ENCODE measurements at places on chromosomes 2 and 18.

GRCh38 chr18:37207343-37207742 lies 358.3 kb downstream of the CELF4 start:
- DNase-seq, result no peak

- no peak for DNase-seq
These were observed 28.3 kb upstream of the NTSR2 start for GRCh38 chr2:11698009-11698922.

- no peak for DNase-seq
These were observed 195.3 kb downstream of the SMAD2 start for GRCh38 chr18:47735041-47735702.

DNA sequence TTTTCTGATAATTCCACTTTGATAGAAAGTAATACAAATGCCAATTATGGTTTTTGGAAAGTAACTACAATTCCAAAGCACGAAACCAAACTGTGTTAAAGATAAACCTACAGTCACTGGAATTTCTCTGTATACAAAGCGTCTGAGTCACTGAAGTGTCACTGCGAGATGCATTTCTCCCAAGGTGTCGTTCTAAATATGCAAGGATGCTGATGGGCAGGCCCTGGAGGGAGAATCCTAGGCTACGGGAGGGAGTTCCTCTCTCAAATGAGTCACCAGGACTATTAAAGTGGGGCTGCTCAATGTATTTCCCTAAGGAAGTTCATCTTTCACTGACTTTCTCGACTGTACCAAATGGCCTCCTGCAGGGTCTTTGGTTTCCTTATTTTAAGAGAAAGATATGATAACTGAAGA lies 163.8 kb upstream of the STK17B start:
- peak; percentile 52 for DNase-seq

DNA sequence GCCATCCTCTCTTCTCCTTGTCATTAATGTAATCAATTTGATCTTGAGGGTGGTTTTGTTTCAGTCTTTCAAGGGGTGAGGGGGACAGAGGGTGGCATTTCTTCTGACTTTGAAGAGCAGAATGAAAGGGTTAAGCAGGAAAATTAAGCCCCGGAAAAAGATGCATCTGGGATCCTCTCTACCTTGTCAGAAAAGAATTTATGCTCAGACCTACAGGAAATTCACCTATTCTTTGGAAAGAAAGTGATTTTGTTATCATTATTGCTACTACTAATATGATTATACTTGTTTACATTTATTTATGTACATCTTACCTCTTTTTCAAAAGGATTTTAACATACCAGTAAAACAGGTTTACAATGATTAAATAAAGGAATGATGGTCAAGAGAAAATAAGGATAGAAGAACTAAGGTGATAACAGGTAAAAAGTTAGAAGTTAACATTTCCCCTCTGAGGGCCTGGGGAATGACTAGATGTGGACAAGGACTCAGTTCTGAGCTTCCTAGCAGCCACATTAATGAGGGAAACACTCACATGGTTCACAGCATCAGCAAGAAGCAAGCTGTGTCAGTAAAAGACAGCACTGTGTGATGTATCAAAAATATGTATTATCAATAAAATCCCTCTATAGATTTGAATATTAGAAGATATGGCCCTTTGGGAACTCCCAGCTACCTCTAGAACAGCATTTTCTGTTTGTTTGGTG lies 151.4 kb downstream of the MYCN start:
- DNase-seq, result no peak

DNA sequence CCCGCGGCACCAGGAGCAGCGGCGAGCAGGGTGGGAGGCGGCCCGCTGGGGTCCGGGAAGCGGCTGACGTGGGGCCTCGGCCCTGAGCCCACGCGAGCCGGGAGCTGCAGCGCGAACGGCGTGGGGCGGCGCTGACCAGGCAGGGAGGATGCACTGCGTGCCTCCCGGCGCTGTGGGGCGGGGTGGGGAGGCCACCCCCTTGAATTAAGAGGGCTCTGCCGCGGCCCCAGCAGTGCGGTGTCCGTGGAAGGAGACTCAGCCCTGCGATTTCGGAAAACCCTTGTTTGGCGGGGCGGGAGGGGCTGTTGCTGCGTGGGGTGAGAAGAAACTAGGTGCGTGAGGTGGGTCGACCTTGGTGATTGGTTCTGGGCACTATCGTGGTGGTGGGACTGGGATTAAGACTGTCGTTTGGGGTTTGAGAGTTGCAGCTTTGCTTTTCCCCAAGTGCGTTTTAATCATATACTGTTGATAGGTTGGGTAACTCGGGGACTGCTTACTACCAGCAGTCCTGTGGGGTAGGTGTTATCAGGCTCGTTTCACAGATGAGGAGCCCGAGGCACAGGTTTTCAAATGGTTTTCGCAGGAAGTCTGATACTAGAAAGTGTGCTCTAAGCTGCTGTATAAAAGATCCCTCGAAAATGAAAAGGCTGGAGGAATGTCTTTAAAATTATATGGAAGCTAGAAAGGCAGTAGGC lies 722 bp downstream of the ACSL3 start:
- no peak for DNase-seq

- DNase-seq, result no peak
These were observed 128.2 kb downstream of the COL4A4 start for GRCh38 chr2:227035711-227036367.

DNA sequence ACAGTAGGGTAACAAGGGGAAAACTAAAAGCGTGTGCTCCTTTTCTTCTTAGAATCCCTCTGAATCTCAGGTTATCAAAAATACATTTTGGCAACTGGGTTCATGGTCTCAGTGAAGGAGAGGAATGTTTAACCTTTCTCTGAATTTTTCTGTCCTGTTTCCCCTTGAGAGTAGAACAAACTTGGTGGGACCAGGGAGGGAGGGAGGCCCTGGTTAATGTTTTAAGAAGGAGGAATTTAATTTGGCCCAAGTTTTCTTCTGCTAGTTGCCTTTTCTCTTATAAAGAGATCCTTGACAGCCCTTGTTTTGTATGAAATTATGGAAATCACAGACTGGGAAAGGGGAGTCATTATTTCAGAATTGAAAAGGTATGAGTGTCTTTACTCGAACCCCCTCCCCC lies 12.2 kb upstream of the POU3F3 start:
- no peak for DNase-seq

DNA sequence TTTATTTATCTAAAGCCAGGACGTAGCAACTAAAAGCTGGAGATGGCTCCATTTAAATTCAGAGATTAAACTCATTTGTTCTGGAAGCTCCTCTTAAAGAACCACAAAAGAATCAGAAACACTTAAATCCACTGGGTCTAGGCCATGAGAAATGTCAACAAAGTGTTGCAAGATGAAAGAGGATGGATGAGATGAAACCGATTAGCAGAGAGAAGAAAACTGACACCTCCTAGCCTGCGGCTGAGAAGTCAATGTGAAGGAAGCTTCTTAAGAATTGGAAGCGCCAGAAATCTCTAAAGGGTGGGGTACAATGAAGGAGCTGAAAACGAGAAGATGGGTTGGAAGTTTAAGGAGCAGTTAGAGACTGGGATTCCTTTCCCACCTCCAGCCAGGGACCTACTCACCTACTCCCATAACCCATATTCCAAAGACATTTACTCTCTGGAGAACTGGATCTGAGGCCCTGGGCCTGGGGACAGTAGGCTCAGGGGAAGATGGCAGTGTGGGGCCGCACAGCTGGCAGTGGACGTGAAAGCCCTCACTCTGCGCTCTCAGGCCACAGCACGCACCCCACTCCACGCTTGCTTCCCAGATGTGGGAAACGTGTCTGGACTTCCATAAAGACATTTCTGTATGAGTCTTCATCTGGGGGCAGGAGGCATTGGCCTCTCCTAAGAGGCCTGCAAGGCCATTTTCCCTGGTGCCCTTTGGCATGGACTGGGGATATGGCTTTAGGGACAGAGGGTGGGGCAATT lies 188.4 kb downstream of the LOXHD1 start:
- no peak for DNase-seq

GRCh38 chr18:48833701-48834412 lies 116.9 kb downstream of the SMAD7 start:
- no peak for DNase-seq

DNA sequence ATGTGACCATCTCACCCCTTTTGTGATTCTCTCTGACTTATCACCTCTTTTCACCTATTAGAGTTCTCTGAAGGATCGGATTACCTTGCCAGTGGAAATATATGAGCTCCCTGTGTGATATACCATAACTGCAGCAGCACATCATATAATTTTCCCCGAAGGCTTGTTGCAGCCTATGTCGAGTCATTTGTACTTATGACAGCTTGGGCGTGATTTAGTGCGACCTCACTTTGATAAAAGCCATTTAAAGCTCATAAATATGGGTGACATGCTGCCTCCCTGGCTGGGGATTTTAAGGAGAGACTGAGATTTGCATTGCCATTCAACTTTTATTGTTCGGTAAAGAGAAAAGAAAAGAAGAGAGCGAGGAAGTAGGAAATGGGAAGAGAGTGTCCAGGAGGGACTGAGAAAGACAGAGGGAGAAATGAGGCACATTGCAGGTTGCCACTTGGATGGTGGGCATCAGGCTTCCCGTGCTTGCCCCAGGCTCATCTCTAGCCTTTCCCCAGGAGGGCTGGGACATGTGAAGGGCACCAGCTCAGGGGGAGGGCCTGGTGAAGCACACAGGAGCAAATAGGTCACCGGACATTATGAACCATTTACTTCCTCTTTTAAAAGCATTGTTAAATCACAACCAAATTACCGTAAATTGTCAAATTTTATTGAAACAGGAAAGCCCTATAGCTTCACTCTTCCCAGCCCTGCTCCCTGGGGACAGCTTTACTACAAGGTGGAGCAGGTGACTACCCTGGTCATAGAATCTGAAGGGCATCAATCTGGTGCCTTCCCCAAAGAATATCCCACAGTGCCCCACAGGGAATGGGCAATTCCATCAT lies 161.3 kb downstream of the SETBP1 start:
- DNase-seq, result no peak
